ENCODE measurements at places on chromosomes 5 and 9.

DNA sequence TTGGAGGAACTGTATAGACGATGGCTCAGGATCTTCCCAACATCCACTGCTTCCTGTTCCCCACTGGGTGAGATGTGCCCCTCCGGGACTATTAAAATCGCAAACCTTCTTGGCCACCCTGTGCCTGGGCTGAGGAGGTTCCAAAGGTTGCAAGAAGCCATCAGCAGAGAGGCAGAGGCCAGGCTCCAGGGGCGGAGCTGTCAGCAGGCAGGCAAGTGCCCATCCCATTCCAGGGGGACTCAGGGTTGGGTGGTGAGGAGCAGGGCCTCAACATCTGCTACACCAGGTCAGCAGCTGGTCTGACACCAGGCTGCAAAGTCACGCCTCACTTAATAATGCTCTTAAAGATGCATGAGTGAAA is 2.2 kb downstream of the BTNL3 start:
- no peak for DNase-seq

DNA sequence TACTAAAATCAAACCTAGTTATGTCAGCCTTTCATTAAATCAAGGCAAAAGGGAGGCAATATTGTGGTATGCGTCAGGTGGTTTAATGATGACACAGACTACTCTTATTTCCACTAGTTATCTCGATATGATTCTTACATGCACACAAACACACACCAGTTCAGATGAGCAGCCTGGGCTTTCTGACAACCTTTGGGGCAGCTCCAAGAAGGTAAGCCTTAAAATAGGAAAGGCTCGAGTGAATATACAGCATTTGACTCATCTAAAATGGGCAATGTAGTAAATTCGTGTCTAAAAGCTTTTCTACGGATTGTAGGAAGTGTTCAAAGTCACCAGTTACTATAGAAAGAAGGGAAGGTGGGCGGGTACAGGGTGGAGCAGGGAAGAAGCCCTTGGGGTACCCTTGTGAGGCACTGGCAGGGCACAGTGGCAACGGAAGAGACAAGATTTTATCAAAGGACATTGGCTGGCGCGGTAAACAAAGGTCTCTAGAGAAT is 1.9 kb downstream of the ANKH start:
- DNase-seq: no peak

DNA sequence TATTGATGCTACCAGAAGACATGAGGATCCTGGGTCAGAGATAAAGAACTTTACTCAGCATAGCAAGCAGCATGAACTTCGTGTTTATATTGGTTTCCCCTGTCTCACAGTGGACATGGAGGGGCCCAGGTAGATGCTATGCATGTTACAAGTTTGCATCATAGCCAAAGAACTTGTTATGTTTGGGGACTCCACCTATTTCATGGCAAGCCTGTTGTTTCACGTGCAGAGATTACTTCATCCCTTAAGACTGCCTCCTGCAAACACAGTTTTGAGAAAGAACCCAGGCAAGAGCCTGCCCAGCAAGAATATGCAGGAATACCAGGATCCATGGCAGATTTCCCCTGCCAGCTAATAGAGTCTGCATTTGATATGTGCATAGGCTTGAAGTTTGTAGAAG is 68.4 kb downstream of the RCL1 start:
- DNase-seq: no peak

- peak; percentile 85 for DNase-seq
Measured at GRCh38 chr5:152142840-152143469, 218.3 kb upstream of the GLRA1 start.

DNA sequence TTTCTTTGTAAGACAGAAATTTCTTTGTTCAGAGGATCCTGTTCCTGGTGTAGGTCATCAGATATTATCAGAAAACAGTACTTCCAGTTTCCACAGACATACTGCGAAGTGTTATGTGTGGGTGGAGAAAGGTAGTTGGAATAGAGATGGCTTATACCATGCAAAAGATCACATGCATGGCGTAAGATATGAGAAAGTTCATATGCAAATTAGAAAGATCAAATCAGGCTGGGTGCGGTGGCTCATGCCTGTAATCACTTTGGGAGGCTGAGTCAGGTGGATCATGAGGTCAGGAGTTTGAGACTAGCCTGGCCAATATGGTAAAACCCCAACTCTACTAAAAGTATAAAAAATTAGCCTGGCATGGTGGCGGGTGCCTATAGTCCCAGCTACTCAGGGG is 65.2 kb upstream of the GLIS3 start:
- DNase-seq: no peak

DNA sequence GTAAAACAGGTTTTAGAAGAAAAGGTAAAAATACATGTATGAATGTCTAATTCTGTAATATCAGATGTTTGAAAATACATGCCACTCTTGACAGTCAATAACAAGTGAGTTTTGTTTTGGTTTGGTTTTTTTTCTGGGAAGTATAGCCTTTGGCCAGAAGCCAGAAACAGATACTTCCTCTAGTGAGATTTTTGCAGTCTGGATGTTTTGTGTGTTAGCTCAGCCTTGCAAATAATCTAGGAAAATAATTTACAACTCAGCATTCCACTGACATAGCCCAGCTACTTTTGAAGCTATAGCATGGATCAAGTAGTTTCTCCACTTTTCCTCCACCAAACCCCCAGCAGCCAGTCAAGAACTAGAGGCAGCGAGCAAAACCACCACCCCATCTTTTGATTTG is 56.7 kb downstream of the SLC1A1 start:
- DNase-seq: peak; percentile 37

- DNase-seq: no peak
Measured at GRCh38 chr5:168013546-168013945, 277.9 kb upstream of the WWC1 start.

GRCh38 chr5:173789031-173789920 is 98.9 kb upstream of the CPEB4 start:
- no peak for DNase-seq

GRCh38 chr5:73892218-73892617 is 266.2 kb downstream of the ARHGEF28 start:
- no peak for DNase-seq

DNA sequence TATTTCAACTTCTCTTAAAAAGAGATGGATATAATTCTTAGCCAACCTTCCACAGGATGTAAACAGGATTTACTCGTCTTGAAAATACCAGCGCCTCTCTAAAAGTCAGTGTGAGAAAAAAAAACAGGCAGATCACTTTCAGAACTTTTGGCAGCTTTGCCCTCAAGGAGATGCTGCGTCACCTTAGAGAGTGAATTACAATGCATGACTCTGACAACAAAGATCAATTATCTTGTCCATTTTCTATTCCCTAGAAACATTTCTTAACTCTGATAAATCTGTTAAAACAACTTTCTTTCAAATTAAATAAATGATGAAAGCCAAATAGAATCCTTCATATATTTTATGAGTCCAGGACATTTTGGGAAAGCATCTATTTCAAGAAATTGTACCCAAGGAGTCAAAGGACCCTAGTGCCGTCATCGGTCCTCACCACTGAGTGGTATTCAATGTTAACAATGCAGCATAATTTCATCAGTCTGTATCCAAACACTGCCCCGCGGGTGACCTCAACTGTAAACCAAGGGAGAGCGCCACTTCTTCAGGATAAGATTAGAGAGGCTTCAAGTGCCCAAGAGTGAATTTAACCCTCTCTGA is 536.0 kb downstream of the PDE4D start:
- peak; percentile 55 for DNase-seq

DNA sequence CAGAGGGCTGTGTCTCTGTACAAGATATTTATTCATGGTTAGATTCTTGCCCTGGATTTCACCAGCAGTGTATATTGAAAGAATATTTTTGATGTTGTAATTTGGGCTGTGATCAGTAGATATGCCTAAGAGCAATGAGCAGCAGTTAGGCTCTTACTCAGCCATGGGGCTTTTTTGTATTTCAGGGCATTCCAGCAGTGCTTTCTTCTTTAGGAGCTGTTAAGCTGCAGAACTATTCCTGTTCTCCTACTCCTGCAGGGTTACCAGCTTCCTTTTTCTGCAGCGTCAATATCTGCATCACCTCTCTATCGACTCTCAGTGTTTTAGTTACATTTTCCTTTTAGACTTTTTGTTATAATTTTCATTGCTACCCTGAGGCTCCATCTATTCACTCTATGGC is 206.2 kb downstream of the SLCO4C1 start:
- DNase-seq: no peak

GRCh38 chr9:133845440-133845839 is 107.3 kb upstream of the SARDH start:
- DNase-seq: peak; percentile 47

DNA sequence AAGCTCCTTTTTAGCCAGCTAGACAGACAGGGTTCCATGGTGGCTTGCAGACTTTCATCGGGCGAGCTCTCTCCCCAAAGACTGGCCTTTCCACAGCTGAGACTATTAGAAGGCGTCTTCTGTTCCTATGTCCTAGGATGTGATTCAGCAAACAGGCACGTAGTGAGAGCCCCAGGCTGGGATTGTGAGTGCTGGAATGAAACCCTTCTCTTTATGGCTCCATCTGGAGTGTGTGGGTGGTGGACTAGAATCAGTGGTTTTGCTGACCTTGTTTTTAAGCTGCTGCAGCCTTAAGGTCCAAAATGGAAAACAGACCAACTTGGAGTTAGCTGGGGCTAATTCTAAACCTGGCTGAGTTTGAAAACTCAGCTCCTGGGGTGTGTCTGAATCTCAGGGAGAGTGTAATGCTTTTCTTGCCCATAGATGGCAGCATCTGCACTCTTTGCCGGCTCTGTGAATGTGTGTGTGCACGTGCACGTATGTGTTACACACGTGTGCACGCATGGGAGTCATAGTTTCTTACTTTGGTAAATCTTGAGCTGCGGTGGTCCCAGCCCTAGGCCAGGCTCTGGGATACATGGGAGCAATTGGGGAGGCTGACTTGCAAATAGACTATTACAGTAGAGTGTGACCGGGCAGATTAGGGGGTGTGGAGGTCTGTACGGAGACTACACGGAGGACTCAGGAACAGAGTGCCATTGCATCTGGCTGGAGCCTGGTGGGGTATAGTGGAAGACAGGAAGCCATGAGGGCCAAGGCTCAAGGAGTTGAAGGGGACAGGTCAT is 10.7 kb downstream of the GSN start:
- peak; percentile 91 for DNase-seq

GRCh38 chr5:153552886-153553285 is 62.4 kb downstream of the GRIA1 start:
- no peak for DNase-seq

GRCh38 chr9:14246951-14247350 is 67.0 kb downstream of the NFIB start:
- no peak for DNase-seq

DNA sequence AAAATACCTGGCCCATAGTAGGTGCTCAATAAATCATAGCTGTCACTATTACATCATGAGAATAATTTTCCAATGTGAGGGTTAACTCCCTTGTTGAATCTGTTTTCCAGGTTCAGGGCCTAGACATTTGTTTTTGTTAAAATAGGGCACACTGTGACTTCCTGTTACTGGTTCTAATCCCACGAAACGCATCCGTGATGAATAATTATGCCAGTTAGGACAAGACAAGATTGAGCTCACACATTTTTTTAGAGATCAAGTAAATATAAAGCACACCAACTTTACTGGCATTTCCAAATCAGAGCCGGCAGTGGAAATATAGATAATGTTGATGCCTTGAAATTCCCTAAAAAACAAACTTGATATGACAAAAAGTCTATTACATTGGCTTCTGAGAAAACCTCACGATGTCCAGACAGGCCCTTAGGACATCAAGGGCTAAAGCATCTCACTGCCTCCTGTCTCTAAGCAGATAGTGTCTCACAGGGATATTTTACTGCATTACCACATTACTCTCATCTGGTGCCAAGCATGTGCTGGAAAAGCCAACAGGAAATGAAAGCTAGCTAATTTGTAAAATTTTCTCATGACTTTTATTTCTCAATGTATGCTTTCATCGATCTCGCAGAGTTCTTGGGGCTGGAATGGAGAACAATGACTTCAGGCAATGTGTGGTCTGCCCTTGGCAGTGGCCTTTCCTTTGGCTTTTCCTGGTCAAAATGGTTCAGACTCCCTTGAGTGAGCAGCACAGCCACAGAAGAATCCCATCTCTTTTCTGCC is 414.3 kb upstream of the PAPPA start:
- DNase-seq: no peak

GRCh38 chr9:1528456-1528855 is 478.3 kb downstream of the DMRT2 start:
- DNase-seq: peak; percentile 41

DNA sequence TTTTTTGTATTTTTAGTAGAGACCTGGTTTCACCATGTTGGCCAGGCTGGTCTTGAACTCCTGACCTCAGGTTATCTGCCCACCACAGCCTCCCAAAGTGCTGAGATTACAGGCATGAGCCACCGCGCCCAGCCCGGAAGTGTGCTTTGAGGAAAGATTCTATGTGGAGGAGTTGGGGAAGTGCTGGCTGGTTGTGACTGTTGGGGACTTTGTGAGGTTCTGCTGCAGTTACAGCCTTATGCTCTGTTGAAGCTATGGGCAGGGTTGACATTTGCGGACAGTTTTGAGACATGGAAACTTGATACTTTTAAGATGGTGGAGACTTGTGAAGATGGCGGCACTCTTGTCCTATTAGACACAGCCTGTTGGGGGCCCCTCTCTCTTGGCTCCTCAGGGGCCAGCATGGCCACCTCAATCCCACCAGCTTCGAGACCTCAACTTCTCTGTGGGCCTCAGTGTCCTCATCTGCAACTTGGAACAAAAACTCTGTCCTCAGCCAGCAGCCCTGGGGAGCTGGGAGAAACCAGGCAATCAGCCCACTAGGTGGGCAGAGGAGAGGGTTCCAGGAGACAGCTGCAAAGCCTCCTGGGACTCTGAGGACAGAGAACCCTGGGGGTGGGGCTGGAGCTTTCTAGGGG is 24.9 kb downstream of the C9orf50 start:
- no peak for DNase-seq

GRCh38 chr5:68818057-68818695 is 275.6 kb upstream of the SLC30A5 start:
- DNase-seq: peak; percentile 5

- DNase-seq: no peak
Measured at GRCh38 chr5:3026651-3027050, 275.2 kb upstream of the IRX2 start.

DNA sequence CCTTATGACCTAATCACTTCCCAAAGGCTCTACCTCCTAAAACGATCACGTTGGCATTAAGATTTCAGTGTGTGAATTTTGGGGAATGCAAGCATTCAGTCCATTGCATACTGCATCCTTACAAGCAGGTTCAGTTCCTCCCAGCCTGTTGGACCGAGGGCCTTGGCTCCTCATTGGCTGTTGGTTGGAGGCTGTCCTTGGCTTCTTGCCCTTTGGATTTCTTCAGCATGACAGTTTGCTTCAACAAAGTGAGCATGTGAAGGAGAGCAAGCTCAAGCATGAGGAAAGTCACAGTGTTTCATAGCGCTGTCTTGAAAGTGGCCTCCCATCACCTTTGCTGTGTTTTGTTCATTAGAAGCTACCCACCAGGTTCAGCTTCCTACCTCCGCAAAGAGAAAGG is 109.5 kb downstream of the GADD45G start:
- peak; percentile 68 for DNase-seq

DNA sequence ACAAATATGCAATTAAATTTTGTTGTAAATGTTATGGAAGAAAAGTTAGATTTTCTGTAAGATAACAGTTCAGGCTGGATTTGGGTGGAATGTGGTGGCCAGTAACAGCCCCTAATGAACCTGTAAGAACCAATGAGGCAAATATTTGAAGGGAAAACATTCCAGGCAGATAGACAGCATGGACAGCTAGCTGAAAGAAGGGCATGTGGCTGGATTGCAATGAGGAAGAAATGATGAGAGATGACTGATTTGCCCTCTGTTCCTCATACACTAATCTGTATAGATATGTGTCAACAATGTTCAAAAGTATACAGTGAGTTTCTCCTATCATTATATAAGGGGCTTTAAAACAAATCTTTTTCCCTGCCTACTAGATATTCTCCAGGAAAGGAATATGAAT is 58.8 kb downstream of the MAN2A1 start:
- DNase-seq: no peak
